ENCODE measurements at places on chromosomes 12 and 14.

DNA sequence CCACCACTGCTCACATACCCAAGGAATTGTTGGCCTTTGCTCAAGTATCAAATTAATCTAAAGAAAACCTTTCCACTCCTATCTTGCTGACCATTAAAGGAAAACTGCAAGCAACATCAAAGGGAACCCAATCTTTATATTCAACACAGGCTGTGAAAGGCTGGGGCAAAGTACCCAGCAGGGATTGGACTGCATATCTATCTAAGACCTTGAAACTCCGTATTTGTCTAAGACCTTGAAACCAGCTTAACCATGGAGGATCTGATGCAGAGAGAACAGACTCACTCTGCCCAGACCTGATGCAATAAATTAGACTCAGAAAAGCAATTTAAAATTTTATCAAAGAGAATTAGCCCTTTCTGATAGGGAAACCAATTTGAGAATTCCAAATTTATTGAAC is 102.2 kb downstream of the DIO2 start:
- no peak for DNase-seq

- no peak for DNase-seq
Observed at GRCh38 chr12:24795699-24796347, 153.1 kb downstream of the BCAT1 start.

DNA sequence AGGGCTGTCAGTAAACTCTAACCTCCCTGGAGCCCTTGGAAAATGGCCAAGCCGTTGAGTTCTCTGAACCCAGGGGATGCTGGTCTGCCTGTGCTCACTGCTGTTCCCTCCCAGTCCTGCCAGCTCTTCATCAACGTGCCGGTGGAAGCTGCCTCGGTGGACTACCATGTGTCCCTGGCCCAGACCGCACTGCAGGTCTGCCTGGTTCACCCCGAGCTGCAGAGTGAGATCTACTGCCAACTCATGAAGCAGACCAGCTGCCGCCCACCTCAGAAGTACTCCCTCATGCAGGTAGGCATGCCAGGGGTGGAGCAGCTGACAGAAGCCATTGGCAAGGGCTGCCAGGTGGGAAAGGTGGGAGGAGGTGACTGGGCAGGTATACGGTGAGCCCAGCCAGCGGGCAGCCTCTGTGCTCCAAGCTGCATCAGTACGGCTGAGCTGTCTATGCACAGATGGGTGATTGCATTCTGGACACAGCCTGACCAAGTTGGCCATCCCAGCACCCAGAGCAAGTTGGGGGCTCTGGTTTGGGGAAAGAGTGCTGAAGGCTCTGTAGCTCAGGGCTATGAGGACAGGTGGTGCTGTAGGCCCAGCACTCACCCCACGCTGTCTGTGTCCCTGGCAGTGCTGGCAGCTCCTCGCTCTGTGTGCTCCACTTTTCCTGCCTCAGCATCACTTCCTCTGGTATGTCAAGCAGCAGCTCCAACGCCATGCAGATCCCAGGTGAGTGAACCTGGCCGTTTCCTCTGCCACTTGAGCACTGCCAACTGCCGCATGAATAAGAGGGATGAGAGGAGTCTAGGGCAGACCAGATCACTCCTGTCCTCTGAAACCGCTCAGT is 21.9 kb downstream of the PIGH start:
- no peak for DNase-seq

DNA sequence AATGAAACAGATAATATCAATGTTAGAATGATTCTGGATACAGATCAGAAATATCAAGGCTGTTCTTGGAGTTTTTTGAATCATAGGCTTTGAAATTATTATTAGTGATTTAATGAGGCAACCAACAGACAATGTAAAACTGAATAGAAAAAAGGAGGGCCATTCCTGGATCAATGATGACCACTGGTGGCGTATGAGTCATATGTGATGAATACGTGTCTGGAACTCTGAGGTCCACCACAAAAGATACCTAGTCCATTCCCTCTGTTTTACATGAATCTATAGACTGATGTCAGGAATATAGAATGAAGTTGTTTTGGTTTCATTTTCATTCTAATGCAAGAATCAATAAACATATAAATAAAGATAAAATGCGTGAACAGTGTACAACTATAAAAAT is 78.3 kb upstream of the RTL1 start:
- DNase-seq: no peak

GRCh38 chr14:58265401-58265800 is 20.8 kb downstream of the PSMA3 start:
- DNase-seq: no peak

DNA sequence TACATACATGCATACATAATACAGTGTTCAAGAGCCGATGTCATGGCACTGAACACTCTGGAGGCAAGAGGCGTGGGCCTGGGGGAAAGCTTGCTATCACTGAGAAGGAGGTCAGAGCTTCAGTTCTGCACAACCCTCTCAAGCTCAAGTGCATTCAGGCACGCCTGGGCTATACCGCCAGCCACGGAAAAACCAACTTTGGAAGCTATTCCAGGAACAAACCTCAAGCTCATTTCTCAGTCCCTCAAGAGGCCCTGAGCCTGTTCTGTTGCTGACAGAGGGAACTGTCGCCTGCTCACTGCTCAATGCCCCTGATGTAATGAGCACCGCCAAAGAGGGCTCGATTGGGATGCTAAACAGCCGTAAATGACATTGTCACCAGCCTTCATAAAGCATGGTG is 9.2 kb downstream of the NOS1 start:
- no peak for DNase-seq

- no peak for DNase-seq
Observed at GRCh38 chr14:33287189-33287588, 348.5 kb downstream of the NPAS3 start.

GRCh38 chr12:16619537-16619936 is 13.6 kb upstream of the LMO3 start:
- DNase-seq: no peak

DNA sequence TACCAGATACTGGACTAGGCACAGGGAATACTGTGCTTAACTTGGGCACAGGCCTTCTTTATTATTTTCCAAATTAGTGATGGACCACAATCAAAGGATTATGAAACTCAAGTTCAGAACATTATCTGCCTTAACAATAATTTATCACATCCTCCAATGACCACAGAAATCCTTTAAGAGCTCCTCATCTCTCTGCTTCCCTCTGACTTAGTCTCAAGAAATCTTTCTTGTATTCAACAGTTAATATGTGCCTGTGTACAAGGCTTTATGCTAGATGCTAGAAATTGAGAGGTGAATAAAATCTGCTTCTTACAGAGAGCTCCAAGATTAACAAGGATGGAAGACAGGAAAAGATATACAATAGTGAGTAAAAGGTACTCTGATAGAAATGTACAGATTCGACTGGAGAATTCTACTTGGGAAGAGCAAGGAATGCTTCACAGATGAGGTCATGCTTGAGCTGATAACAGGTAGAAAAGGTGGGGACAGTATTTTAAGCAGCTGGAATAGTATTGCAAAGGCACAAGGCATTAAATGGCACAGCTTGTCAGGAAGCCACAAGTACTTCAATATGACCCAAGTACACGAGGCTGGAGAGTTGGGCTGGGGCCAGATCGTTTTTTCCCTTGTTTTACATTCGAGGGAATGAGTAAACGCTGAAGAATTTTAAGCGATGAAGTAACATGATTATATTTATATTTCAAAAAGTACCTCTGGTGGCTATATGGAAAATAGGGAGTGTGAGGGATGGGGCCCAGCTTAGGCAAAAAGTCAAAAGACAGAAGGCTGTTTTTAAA is 55.1 kb upstream of the ARID2 start:
- DNase-seq: no peak

DNA sequence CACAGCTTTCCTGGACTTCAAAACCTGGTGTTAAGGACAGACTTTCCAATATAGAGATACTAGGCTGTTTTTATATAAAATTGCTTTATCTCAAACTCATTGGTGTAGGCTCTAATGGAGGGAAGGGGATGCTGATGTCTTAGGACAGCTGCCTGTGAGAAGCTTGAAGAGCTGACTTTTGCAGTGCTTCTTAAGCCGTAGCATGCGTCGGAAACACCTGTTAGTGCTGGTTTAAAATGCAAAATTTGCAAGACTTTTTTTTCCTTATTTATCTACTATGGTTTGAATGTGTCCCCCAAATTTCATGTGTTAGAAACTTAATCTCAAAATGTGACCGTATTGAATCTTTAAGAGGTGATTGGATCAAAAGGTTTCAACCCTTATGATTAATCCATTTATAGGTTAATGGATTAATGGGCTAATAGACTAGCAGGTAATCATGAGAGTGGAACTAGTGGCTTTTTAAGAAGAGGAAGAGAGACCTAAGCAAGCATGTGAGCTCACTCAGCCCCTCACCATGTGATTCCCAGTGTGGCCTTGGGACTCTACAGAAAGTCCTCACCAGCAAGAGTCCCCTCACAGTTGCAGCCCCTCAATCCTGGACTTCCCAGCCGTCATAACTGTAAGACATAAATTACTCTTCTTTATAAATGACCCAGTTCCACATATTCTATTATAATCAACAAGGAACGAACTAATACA is 60.9 kb upstream of the FUT8 start:
- DNase-seq: no peak

- DNase-seq: no peak
Observed at GRCh38 chr12:52945389-52946232, 3.3 kb upstream of the KRT18 start.

GRCh38 chr12:124660851-124661250 is 93.4 kb upstream of the NCOR2 start:
- no peak for DNase-seq

GRCh38 chr12:105961821-105962671 is 176.7 kb downstream of the NUAK1 start:
- DNase-seq: no peak

Data from CD4-positive, alpha-beta T cell treated with Interleukin-15 for 1 hour (primary cell).